Naive thymus-derived CD8-positive, alpha-beta T cell (primary cell): ENCODE measurements at places on chromosomes 7 and 10. TPM values are rescaled to one million over a fixed set of nuclear protein-coding genes. Genes with fewer than 3 reads are reported as not detected.

DNA sequence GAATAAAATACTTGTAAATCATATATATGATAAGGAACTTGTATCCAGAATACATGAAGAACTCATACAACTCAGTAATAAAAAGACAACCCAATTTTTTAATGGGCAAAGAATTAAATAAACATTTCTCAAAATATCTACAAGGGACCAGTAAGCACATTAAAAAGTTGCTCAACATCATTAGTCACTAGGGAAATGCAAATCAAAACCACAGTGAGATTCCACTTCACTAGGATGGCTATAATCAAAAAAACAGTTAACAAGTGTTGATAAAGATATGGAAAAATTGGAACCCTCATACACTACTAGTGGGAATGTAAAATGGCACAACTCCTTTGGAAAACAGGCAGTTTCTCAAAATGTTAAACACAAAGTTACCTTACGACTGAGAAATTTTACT, 40.3 kb upstream of the YAE1 start:
- DNase-seq, result no peak

DDX56 gene
- 25.3 TPM for polyA plus RNA-seq

GRCh38 chr10:66980246-66980815, 54.5 kb downstream of the LRRTM3 start:
- no peak for DNase-seq

DNA sequence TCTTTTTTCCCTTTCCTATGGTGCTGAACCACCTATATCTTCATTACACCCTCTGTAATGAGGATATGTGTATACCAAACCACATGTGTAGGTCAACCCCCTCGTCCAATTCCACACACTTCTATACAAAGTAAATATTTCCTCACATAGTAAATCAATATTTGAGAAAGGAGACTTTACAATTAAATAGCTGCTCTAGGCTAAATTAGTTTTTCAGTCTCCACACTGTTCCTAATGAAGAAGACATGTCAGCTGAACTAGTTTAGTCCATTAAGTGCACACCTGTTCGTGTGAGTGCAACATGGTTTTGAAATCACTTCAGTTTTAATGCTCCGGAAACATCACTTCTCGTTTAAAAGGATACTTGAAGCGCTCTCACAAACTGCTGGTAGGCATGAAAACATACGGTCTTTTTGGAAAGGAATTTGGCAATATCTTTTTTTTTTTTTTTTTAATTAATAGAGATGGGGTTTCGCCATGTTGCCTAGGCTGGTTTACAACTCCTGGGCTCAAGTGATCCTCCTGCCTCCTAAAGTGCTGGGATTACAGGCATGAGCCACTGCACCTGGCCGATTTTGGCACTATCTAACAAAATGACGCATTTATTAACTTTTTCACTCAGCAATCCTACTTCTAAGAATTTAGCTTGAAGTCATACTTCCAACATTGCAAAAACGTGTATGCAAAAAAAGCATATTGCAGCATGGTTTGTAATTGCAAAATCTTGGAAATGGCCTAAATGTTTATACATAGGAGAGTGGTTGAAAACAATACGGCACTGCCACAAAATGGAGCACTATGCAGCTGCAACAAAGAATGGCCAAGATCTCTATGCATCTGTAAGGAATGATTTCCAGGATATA, 2.1 kb upstream of the XRCC2 start:
- DNase-seq, result no peak

PCDH15 gene
- not detected for polyA plus RNA-seq

GRCh38 chr7:19106241-19107080, 11.0 kb downstream of the TWIST1 start:
- no peak for DNase-seq

GRCh38 chr10:124644771-124645415, 99.3 kb downstream of the FAM53B start:
- DNase-seq, result no peak

DNA sequence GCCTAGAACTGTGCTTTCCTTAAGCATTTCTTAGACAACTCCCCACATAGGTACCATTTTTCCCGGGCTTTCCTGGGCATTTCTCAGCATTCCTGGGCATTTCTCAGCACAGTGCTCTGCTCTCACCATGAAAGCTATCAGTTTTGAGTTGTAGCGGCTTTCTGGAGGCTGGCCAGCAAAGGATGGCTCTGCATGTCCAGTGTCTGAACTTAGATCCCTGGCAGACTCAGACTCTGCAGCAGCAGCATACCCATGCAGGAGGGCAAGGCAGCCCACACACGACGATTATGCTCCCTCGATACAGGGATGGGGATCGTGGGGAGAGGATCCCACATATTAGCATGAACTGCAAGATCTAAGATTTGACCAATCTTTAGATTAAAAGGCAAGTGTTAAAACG, 248.9 kb upstream of the MKI67 start:
- no peak for DNase-seq
